Left ventricle myocardium inferior (tissue), 1 donor: ENCODE measurements at places on chromosomes 12 and 14. TPM values are rescaled to one million over a fixed set of nuclear protein-coding genes. Genes with fewer than 3 reads are reported as not detected.

The FIGNL2 gene
- total RNA-seq, result 0.30 TPM

- DNase-seq, result no peak
These were observed 6.0 kb downstream of the HMGA2 start for GRCh38 chr12:65830305-65830704.

The IL23A gene
- total RNA-seq, result not detected

DNA sequence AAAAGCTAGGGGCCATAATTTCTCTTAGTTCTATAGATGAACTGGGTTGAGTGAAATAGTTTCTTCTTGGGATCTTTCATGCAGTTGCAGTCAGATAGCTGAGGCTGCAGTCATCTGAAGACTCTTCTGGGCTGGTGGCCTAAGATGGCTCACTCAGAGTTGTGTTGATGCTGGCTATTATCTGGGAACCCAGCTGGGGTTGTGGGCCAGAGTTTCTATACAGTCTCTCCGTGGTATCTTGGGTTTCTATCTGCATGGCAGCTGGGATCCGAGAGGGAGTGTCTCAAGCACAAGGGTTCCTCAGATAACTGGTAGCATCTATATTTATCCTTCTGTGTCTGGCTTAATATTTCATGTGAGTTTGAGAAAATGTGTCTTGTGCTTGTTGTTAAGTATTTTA is 21.1 kb downstream of the AVPR1A start:
- no peak for DNase-seq

- DNase-seq, result no peak
These were observed 8.1 kb upstream of the PCED1B start for GRCh38 chr12:47071241-47071852.

DNA sequence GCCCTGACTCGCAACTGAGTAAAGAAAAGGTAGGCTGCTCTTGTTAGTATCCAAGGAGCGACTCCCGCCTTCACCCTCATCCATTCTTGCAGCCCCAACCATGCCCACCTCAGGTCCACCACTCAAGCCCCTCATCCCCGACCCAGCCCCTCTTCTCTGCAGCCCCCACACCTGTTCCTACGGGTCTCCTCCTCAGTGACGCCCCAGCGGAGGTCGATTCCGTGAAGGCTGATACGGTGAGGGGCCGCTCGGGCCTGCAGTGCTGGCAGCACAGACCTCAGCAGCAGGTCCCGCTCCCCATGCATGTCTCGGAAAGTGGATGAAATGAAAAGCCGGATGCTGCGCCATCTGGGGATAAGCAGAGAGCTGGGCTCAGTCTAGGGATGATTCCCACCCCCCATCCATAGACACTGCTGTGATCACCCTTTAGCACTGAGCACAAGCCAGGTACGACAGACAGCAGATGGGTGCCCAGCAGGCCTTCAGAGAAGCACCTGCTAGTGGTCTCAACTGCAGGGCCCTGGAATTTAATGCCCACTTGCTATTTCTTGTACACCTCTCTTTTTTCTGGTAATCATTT is 26.9 kb downstream of the TEP1 start:
- no peak for DNase-seq

- DNase-seq, result peak; percentile 54
These were observed 11.1 kb upstream of the INF2 start for GRCh38 chr14:104678346-104678745.

The SIX1 gene
- total RNA-seq, result not detected

The KCNA1 gene
- total RNA-seq, result not detected

The IGF1 gene
- 5.8 TPM for total RNA-seq

The BCL11B gene
- total RNA-seq, result 0.11 TPM
